ENCODE measurements at places on chromosomes 16 and 17. TPM values are rescaled to one million over a fixed set of nuclear protein-coding genes. Genes with fewer than 3 reads are reported as not detected.

- H3K27ac ChIP-seq, result no peak overlapping the region
- no peak for DNase-seq
- no peak overlapping the region for H3K4me3 ChIP-seq
- no peaks in the 10 kb centered on the region for H3K27me3 ChIP-seq
These were observed 1603.8 kb downstream of the CDH8 start for GRCh38 chr16:60432472-60432871.

- H3K4me1 ChIP-seq, result peaks cover 43% of the 10 kb centered on the region
- no peaks in the 10 kb centered on the region for H3K27me3 ChIP-seq
- peak overlapping the region; percentile 97 for H3K27ac ChIP-seq
- DNase-seq, result no peak
These were observed 24.5 kb downstream of the TRPV2 start for GRCh38 chr17:16439811-16440351.

GRCh38 chr16:11327277-11328171, 17.7 kb upstream of the RMI2 start:
- no peak overlapping the region for H3K27ac ChIP-seq
- no peaks in the 10 kb centered on the region for H3K36me3 ChIP-seq
- DNase-seq, result no peak
- no peak overlapping the region for H3K4me3 ChIP-seq
- no peaks in the 10 kb centered on the region for H3K27me3 ChIP-seq

DNA sequence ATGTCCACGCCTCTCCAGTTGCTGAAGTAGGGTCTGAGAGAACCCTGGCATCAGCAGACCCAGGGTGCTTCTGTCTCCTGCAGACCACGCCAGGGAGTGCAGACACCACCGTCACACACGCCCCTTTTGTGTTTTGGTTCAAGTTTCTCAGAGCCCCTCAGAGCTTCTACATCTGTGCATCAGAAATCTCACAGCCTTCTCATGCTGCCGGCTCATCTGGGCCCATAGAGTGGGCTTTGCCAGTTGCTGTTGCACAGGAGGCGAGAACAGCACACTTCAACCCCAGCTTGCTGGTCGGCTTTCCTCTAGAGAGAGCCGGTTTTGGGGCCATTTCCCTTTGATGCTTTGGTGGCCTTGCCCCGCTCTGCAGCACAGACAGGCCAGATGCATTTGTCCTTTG, 60.9 kb downstream of the PDPK1 start:
- H3K27ac ChIP-seq, result no peak overlapping the region
- no peak for DNase-seq
- no peak overlapping the region for H3K4me3 ChIP-seq
- no peaks in the 10 kb centered on the region for H3K27me3 ChIP-seq

GRCh38 chr16:68756239-68756915, 19.3 kb downstream of the CDH1 start:
- no peak for DNase-seq
- H3K27ac ChIP-seq, result no peak overlapping the region
- peaks cover 15% of the 10 kb centered on the region for H3K4me1 ChIP-seq
- no peaks in the 10 kb centered on the region for H3K27me3 ChIP-seq
- no peak overlapping the region for H3K4me3 ChIP-seq

DNA sequence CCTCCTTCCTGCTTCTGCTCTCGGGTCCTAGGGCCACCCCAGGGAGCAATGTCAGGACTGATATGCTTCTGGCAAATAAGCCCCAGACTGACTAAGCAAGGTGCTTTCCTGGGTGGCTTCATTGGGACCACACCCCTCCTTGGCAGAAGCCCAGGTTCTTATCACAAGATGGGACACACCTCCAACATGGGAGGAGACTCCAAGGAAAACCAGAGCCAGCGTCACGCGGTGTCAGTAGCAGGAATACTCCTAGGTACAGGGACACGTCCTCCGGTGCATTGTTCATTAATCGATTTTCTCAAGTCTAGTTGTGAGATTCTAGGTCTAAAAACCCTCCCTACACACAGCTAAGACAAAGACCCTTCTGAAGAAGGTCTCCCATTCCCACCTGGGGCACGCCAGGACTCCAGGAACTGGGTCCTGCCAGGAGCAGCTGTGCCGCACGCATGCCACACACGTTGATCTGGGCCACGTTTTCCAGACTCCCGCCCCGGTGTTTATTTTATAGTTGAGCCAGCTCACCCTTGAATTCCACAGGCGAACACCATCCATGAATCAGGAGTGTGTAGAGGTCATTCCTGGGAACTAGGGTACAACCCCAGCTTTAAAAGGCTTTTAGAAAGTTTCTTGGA, 30.8 kb downstream of the FA2H start:
- peaks cover 14% of the 10 kb centered on the region for H3K4me1 ChIP-seq
- no peak overlapping the region for H3K27ac ChIP-seq
- no peaks in the 10 kb centered on the region for H3K27me3 ChIP-seq
- DNase-seq, result no peak
- no peak overlapping the region for H3K4me3 ChIP-seq
- H3K36me3 ChIP-seq, result no peaks in the 10 kb centered on the region

- DNase-seq, result no peak
- no peak overlapping the region for H3K27ac ChIP-seq
- peaks cover 9% of the 10 kb centered on the region for H3K4me1 ChIP-seq
These were observed 13.0 kb downstream of the VEZF1 start for GRCh38 chr17:57975044-57975443.

- H3K27ac ChIP-seq, result no peak overlapping the region
- peaks cover 4% of the 10 kb centered on the region for H3K27me3 ChIP-seq
- no peak for DNase-seq
These were observed 104.7 kb downstream of the LITAF start for GRCh38 chr16:11481987-11482386.

Gene CD300LG
- total RNA-seq, result not detected

DNA sequence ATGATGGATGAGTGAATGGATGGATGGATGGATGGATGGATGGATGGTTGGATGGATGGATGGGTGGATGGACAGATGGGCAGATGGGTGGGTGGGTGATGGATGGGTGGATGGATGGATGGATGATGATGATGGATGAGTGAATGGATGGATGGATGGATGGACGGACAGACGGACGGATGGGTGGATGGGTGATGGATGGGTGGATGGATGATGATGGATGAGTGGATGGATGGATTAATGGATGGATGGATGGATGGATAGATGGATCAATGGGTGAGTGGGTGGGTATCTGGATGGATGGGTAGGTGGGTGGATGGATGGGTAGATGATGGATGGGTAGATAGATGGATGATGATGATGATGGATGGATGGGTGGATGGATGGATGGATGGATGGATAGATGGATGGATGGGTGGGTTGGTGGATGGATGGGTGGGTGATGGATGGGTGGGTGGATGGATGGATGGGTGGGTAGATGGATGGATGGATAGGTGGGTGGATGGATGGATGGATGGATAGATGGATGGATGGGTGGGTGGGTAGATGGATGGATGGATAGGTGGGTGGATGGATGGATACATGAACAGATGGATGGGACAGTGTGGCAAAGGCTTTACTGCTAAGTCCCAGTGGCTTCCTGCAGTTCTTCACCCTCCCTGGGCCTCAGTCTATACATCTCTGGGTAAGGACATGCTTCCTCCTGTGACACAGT, 30.2 kb upstream of the ZFPM1 start:
- no peaks in the 10 kb centered on the region for H3K36me3 ChIP-seq
- DNase-seq, result no peak
- no peaks in the 10 kb centered on the region for H3K27me3 ChIP-seq
- H3K4me1 ChIP-seq, result no peaks in the 10 kb centered on the region

DNA sequence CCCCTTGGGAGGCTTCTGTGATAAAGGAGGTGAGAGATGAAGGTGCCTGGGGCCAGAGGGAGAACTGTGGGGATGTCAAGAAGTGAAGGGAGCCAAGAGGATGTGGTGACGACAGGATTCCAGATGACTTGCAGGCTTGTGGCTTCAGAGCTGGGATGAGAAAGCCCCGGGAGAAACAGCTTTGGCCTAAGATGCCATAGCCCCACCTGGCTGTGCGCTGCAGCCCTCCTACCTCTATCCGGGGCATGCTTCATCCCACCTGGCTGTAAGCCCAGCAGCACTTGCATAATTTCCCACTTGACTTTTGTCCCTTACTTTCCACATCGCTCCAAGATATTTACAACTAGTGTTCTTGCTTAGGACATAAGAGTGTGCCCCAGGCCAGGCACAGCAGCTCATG, 29.3 kb downstream of the GINS3 start:
- no peak overlapping the region for H3K4me3 ChIP-seq
- DNase-seq, result no peak
- H3K27ac ChIP-seq, result no peak overlapping the region
- H3K27me3 ChIP-seq, result peaks cover 12% of the 10 kb centered on the region
- H3K36me3 ChIP-seq, result no peaks in the 10 kb centered on the region

Gene SNAI3
- not detected for total RNA-seq

Gene BICDL2
- not detected for total RNA-seq

GRCh38 chr16:24253192-24253591, 2.9 kb upstream of the CACNG3 start:
- no peak for DNase-seq
- no peaks in the 10 kb centered on the region for H3K27me3 ChIP-seq
- H3K36me3 ChIP-seq, result no peaks in the 10 kb centered on the region

GRCh38 chr16:56956756-56957155, 5.0 kb upstream of the CETP start:
- H3K27ac ChIP-seq, result no peak overlapping the region
- DNase-seq, result no peak
- no peaks in the 10 kb centered on the region for H3K36me3 ChIP-seq
- H3K4me3 ChIP-seq, result no peak overlapping the region
- H3K4me1 ChIP-seq, result peaks cover 11% of the 10 kb centered on the region

Gene GPR139
- not detected for total RNA-seq

DNA sequence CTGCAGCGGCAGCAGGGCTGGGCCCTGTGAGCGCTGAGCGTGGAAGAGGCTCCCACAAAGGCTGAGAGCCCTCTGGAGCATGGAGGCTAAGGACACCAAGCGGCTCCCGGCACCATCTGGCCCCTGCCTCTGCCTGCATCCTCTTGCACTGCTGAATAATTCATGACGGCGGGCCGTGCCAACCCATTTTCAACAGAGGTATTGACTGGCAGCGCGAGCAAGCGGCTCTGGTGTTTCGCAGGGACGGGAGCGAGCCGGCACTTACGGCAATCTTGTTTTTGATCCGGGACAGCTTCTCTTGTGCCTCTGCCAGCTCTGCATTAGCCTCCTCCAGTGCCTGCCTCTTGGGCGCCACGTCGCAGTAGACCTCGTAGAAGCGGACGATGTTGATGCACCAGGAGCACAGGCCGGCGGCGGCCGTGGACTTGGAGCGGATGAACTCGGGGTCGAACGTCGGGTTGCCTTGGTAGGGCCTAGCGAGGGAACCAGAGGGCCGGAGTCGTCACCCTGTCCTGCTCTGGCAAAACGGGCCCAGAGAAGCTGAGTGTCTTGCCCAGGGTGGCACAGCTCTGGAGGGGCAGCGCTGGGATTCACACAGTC, 80.4 kb downstream of the PGS1 start:
- no peaks in the 10 kb centered on the region for H3K4me1 ChIP-seq
- H3K27me3 ChIP-seq, result no peaks in the 10 kb centered on the region
- H3K27ac ChIP-seq, result no peak overlapping the region
- no peak overlapping the region for H3K4me3 ChIP-seq
- DNase-seq, result no peak

GRCh38 chr17:78879635-78880186, 23.3 kb downstream of the CEP295NL start:
- DNase-seq, result no peak
- H3K4me3 ChIP-seq, result peak overlapping the region; percentile 32
- H3K27me3 ChIP-seq, result no peaks in the 10 kb centered on the region
- H3K4me1 ChIP-seq, result peaks cover 88% of the 10 kb centered on the region
- H3K36me3 ChIP-seq, result peaks cover 6% of the 10 kb centered on the region
- peak overlapping the region; percentile 99 for H3K27ac ChIP-seq

DNA sequence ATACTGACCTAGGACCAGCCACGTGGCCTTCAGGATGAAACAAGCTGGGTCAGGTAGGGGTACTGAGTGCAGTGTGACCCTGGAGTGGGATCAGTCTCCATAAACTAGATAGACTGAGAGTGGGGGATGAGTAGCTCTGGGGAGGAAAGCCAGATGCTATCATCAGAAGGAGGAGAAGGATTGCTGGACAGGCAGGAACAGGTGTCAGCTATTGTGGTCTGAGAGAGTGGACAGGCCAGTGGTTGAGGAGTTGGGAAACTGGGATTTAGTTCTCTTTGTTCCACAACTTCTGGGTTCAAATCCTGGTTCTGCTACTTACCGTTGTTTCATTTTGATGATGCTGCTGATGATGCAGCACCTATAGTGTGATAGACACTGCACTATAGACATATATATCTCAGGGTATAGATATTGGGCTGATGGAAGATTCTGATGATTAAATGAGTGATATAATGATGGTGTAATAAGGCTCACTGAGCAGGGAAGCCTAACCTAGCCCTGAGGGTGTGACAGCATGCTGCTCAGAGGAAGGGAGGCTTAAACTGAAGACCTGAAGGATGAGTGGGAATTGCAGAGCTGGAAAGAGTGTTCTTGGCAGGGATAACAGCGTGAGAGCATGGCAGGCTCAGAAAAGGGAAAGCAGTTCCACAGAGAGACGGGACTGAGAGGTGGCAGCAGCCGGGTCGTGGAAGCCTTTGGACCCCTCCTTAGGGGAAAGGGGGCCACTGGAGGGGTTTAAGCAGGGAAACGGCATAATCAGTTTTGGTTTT, 66.0 kb downstream of the SNX20 start:
- peaks cover 29% of the 10 kb centered on the region for H3K27me3 ChIP-seq
- no peaks in the 10 kb centered on the region for H3K36me3 ChIP-seq
- no peak for DNase-seq
- H3K4me1 ChIP-seq, result peaks cover 17% of the 10 kb centered on the region

GRCh38 chr16:29982560-29983419, 9.1 kb downstream of the TAOK2 start:
- no peaks in the 10 kb centered on the region for H3K4me1 ChIP-seq
- DNase-seq, result no peak

GRCh38 chr16:81932668-81933067, 78.6 kb downstream of the SDR42E1 start:
- H3K4me3 ChIP-seq, result no peak overlapping the region
- H3K27ac ChIP-seq, result no peak overlapping the region
- DNase-seq, result peak; percentile 73
- no peaks in the 10 kb centered on the region for H3K36me3 ChIP-seq
- H3K4me1 ChIP-seq, result no peaks in the 10 kb centered on the region

DNA sequence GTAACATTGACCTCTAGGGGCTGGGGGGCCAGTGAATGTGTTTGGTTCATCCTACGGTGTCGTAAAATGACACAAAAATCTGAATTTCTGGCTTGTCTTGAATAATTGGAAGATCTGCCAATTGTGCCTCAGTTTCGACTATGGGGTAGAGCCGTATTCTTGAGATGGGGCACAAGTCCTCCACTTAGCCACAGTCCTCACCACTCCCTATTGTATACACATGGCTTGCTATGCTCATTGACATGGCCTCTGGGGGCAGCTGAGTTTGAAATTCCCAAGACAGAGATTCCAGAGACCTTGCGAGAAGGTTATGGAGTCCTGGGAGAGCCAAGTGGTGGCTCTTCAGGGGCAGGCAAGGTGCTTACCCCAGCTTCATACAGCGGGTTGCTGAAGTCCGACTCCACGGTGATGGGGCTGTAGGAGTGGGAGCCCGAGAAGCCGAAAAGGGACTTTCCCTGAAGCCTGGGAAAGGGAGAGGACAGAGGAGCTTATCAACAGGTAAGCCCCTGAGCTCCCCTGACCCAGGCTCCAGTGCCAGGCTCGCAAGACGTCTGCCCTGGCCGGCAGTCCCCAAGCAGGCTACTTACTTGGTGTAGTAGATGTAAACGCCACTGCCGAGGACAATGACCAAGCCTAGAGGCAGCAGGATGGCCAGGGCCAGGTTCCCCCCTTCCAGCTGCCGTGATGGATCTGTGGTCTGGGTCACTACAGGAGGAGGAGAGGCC, 9.0 kb upstream of the CDIPT start:
- H3K4me1 ChIP-seq, result peaks cover 6% of the 10 kb centered on the region
- no peaks in the 10 kb centered on the region for H3K36me3 ChIP-seq
- H3K4me3 ChIP-seq, result no peak overlapping the region
- H3K27ac ChIP-seq, result no peak overlapping the region
- no peak for DNase-seq

Measured in osteocyte (in vitro differentiated cells).